Mesenchymal stem cell (in vitro differentiated cells and primary cell): ENCODE measurements at places on chromosomes 1 and 21.

DNA sequence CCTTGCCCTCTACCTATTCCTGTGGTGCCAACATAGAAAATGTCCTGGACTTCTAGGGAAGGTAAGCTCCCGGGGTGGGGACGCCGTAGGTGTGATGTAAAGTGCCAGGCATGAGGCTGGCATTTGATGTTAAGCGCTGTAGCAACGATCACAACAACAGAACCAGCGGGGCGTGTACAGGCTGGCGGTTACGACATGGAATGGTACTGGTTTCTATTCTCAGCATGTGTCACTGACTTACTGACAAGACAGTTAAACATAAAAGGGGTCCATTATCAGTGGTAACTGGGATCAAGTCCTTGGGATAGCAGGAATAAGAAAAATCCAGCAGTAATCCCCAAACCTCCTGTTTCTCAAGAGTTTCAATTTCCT lies 58.9 kb downstream of the TGFBR3 start:
- DNase-seq, result no peak

GRCh38 chr1:228542981-228543380 lies 55.8 kb downstream of the RNF187 start:
- no peak for DNase-seq

GRCh38 chr1:23405946-23406345 lies 18.6 kb downstream of the TCEA3 start:
- DNase-seq, result no peak

DNA sequence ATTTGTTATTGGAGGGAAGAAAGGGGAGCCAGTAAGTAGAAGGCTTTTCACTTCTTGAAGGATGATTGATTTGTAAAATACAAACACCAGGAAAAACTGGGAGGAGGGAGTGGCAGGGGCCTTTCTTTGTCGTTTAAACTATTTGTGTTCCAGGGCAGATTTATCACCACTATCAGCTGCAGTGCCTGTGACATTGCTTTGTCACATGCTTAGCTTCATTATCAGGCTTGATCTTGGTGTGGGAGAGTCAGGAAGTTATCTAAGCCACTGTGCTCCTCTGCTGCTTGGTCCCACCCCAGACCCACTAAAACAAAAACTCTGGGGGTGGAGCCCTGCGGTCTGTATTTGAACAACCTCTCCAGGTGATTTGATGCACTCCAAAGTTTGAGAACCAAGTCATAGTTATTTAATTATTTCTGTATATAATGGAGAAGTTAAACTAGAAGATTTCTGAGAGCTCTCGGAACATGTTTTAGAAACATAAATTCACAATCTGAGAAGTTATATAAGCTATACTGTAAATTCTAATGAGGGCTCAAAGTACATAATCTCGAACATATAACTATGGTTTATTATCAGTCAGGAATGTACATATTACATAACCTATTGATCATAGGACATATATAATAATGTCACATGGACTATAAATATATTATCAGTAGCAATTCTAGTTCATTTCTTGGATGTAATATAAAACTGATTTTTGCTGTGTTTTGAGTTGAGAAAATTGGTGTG lies 87.9 kb downstream of the CDC14A start:
- no peak for DNase-seq

DNA sequence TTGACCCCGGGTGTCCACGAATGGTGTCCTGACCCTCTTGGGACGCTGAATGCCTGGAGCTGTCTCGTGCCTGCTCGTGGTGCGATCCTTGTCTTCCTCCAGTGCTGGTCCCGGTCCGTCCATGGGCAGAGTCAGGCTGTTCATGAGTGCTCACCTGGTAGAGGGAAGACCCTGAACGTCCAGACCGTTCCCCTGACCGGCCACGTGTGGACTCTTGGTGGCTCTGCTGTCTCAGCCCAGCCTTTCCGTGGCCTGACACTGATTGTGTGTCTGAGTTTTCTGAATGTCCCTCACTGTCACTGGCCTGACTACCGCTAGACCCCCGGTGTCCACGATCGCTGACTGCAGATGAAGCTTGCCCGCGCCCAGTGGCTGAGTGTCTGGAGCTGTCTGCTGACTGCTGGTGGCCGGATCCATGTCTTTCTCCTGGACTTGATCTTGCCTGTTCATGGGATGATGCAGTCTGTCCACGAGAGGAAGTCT lies 11.7 kb downstream of the FLG start:
- no peak for DNase-seq

DNA sequence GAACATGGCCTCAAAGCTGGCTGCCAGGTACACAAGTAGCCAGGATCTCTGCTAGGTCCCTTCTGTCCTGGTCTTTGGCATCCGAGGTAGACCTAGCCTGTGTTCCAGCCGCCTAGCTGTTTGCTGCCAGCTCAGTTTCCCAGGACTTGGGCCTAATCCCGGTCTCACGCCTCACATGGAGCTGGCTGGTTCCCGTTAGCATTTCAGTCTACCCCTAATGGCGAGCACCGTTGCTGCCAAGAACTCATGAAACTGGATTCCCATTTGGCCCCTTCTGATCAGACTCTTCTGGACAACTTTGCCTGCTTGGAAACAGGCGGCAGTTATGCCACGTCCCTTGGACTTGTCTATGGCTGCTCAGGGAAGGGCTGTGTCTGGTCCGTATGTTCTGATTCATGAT lies 26.2 kb upstream of the HHAT start:
- DNase-seq, result no peak

- DNase-seq, result no peak
Observed at GRCh38 chr1:93666613-93667384, 14.8 kb downstream of the BCAR3 start.

- DNase-seq, result no peak
Observed at GRCh38 chr21:29443411-29444010, 144.8 kb downstream of the BACH1 start.

DNA sequence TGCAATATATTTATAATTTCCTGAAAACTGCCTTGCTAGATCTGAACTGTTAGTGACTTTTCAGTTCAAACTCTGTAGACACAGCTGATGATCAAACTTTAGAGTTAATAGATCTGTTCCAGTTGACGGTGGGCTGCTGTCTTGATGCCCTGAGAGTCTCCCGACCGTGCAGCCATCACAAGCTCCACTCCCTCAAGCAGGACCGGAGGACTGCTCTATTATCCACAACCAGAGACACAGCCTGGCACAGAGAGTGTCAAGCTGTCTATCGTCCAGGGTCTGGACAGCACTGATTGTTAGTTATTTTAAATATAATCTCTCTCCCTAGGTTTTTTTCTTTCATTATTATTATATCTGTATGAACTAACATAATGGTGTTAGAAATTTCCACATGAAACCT lies 8.0 kb downstream of the CHODL start:
- DNase-seq, result no peak

- no peak for DNase-seq
Observed at GRCh38 chr1:2559509-2560298, 3.5 kb downstream of the TNFRSF14 start.

DNA sequence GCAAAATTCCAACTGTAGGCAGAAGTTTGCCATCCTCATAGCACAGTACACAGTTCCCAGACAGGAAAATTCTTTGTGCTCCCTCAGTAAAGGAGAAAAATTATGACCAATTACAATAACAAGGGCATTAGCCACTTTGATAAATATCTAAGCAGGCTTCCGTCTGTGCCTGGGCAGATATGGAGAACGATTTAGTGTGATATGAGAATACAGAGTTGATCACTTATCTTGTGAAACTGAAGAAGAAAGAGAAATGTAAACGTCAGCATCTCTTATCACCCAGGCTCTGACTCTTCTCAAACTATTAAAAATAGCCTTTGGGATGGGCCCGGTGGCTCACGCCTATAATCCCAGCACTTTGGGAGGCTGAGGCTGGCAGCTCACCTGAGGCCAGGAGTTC lies 54.5 kb upstream of the TIAM1 start:
- no peak for DNase-seq

DNA sequence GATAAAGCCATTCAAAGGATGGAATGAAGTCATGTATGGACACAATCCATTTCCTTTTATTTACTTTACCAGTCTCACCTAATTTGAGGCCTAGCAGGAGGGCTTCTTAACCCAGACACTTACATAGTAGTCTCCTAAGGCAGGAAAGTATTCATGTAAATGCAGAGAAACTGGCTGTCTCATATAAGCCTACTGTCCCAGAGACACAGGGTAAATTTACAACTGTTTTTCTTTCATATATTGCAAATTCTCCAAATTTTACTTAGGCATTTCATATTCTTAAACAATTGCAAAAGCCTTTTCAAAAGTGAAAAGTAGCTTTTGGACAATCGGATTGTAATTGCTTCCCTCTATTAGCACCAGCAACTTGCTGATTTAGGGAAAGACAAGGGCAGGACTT lies 29.9 kb downstream of the SPAG17 start:
- DNase-seq, result no peak

- no peak for DNase-seq
Observed at GRCh38 chr1:78607944-78608343, 12.3 kb upstream of the IFI44L start.

- no peak for DNase-seq
Observed at GRCh38 chr1:245560316-245560859, 405.6 kb downstream of the KIF26B start.

DNA sequence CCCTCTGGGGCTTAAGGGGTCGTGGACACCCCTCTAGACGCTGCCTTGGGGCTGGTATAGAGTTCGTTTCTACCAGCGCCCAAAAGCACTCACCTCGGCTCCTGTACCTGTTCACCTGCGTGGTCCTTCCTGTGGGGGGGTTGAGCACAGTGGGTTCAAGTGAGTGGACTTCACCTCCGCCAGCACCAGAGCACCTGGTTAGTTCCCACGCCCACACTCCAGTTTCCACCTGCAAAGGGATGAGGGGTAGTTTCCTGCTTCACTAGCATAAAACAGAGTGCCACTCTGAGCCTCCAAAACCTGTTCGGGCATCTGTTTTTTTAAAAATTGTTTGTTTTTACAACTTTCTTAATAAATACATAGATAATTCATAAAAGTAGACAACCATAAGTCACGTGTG lies 64.5 kb upstream of the SIPA1L2 start:
- no peak for DNase-seq

GRCh38 chr1:225942574-225942973 lies 1.6 kb upstream of the LEFTY2 start:
- DNase-seq, result no peak
